ENCODE measurements at places on chromosomes 5 and 9.
A peak's percentile ranks its signal among the peaks of the same experiment; 100 is the strongest.

DNA sequence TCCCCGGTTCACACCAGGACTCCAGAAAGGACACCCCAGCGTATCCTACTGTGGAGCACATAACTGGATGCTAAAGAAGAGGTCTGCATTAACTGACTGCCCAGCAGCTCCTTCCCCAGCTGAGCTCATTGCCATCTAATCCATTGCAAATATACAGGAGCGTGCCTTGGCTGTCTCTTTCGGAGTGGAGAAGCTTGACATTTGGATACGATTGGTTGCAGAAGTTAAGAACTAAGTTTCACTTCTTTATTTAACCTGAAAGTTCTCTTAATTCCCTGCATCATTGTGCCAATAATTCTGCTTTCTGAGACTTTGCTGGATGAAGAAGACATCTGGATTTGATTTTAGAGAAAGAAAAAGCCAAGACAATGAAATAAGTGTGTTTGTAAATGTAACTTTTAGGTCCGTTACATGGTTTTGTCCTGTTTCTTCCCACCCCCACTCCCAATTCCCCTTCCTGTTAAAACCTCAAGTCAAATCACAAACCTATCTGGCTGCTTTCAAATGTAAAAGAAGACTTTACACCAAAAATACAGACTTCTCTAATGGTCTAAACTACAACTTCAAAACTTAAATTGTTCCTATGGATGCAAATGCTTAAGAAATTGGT is 33.9 kb downstream of the TAS2R1 start:
- DNase-seq, result no peak

DNA sequence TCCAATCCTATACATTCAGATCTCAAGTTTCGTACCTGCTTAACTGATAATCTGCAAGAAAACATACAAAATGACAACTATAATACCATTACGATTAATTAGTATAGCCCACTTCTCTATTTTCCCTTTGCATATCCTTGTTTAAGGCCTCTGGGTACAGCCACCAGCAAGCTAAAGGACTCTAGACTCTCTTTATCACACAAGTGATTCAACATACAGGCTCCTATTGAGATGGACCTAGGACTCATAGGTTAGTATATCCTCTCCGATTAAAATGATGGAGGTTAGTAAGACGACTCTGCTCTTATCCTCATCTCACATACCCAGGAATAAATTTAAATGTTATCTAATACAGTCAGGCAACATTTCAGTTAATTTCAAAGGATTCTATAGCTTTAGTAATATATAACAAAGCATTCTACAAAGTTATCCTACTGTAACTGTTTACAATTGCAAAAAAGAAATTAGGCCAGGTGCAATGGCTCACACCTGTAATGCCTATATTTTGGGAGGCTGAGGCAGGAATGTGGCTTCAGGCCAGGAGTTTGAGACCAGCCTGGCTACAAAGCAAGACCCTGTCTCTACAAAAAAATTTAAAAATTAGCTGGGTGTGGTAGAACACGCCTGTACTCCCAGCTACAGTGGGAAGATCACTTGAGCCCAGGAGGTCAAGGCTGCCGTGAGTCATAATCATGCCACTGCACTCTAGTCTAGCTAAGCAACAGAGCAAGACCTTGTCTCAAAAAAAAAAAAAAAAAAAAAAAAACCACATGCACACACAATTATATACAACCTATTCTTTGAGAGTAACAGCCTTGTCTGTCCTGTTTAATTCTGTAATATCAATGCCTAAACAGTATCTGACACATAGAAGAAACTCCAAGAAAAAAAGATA is 15.4 kb downstream of the HAUS6 start:
- DNase-seq, result no peak

DNA sequence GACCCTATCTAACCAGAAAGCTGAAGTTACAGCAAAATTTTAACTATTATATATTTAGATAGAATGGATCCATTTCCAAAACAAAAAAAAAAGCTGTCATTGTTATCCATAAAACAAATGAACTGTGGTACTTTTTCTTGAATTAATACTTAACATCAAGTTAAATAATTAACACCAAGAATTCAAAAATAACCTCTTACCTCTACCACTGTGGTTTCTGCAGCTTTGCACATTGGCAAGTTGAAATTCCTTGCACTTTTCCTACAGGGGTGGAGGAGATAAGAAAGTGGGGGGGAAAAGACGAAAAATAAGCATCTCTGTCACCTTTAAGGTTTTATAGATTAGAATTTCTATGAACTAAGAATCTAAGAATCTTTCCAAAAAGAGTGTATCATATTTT is 30.0 kb downstream of the OXCT1 start:
- no peak for DNase-seq

GRCh38 chr5:9776525-9776924 is 146.4 kb upstream of the TAS2R1 start:
- DNase-seq, result no peak

DNA sequence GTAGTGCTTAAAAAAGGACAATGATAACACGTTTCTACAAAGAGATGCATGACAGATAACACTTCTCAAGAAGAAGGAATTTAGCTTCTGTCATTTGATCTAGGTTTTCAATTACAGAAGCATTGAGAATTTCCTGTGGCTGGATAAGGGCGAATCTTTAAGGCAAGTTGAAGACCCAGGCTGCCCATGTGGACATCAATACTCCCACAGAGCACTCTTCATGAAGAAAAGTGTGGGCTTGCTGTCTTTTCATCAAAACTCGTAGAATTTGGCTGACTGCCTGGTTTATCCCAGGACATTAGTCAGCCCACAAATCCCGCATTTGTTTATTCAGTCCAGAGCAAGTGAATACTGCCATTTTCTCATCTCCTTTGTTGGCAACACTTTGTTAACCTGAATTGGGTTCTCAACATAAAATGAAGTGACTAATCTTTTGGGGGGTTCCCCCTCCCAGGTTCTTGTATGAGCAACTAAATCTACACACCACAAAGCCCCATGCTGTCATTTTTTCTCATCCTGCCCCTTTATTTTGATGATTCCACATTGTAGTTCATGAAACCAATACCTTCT is 43.4 kb upstream of the CDKN2B start:
- peak; percentile 97 for DNase-seq

DNA sequence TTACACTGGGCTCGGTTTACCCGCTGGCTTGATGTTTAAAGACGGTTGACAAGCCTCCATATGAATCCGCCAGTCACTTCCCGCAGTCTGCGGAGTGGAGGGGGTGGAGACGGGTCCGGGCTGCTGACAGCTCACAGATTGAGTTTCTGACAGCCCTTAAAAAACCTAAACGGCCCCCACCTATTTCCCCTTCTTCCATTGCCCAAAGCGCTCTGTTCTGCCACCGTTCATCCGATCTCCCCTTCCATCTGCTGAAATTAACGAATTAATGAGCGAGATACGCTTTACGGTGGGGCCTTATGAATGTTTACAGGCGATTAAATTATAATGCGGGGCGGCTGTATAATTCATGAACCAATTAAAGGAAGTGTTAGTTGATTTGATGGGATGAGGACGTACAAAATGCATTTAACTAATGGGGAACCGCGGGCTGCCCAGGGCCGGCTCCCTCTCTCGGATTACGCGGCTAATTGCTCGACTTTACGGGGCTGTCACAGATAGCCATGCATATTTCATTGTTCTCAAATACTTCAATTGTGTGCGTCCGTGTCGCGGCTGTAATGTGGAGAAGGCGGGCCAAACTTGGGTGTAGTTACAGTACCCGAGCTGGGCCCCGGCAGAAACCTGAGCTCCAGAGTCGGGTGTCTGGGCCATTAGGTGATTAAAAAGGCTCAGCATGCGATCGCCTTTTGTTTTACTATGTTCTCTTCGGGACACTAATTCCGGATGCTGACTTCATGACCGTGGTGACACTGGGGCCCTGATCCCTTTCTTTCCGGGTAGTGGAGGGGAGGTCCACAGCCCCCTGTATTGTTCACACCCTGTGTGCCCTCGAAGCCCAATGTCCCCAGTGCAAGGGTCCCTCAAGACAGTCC is 74.9 kb downstream of the GTF3C4 start:
- DNase-seq, result no peak

DNA sequence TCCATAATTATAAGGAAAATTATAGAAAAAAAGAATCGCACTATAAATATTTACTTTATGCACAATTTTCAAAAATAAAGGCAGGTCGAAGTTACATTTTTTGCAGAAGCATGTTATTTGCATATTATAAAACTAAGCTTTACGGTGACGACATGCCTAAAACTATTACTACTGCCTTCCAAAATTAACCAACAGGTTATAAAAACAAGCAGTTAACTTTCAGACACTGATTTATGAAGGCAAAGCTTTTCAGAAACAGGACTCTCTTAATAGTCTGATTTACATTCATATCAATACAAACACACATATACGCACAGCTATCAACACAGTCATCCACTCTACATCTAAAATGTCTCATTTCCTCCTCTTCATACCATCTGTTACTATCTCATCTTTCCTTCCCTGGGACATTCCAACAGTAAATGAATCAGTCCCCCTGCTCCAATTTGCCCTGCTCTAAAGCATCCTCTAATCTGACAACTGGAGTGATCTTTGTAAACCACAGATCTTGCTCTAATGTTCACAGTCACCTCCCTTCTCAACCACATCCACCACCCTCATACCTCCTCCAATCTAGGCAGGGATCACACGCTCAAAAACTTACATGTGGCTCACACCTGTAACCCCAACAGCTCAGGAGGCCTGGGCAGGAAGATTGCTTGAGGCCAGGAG is 21.6 kb downstream of the FBXW11 start:
- DNase-seq, result peak; percentile 91

DNA sequence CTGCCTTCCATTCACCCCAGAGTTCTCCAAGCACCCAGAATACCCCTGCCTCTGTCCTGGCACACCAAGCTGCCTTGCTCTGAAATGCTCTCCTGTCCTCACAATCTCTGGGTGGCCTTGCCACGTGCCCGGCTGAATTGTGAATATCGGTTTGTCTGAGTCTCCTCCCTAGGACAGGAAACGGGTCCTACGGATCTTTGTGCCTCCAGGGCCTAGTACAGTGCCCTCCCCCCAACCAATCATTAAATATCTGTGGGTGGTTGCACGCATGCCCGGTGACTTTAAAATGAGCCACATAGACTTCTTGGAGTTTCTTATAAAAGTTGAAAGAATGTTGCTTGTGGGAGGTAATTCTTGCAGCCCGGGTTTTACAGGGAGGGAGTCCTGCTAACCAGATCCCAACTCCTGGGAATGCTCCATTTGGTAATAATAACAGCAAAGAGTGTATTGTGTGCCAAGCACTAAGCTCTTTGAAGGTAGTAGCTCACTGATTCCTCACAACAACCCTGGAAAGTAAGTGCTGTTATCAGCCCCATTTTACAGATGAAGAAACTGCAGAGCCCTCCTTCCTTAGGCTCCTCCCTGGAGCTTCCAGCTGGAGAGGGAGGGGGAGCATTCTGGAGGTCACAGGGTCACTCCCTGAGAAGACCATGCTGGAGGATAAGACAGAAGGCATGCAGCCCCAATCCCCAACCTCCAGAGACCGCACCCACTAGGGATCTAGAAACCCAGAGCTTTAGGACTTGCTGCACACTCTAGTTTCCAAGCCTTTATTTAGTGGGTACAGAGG is 23.4 kb downstream of the URM1 start:
- DNase-seq, result no peak

DNA sequence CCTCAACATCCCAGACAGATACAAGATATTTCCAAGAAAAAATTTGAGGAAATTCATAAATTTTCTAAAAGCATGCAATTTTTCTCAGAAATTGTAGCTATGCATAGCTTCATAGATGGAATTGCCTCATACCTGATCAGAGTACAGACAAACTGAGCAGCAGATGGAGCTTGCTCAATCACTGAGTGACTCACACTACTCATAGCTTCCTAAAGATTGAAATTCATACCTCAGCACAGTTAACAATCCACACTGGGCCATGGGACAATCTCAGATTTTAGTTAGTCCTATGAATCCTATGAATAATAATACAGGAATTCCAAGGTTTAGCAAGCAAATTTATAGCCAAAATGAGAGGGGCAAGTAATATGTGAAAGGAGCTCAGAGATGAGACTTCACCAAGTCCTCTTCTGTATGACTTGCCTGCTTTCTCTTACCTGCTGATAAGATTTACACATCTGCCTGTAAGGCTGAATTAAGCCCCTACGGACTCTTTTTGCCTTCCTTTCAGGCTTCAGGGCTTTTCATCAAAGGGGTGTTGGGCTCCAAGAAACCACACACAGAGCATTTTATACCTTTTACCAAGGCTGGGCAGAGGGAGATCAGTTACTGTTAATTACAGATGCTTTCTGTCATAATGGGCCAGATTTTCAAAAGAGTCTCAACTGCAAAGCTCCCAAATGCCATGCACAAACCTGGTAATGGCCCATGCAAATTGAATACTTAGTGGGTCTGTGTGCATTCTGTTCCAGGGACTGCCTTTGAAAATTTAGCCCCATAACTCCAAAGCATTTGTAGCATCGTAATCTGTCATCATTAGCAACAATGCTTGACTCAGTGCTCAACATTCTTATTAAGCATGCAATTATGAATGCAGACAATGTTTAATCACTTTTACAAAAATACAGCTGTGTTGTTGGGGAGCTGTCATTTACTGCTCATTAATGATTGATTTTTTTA is 439.3 kb downstream of the DTWD2 start:
- DNase-seq, result peak; percentile 82

GRCh38 chr5:140037012-140037411 is 6.1 kb downstream of the NRG2 start:
- no peak for DNase-seq

DNA sequence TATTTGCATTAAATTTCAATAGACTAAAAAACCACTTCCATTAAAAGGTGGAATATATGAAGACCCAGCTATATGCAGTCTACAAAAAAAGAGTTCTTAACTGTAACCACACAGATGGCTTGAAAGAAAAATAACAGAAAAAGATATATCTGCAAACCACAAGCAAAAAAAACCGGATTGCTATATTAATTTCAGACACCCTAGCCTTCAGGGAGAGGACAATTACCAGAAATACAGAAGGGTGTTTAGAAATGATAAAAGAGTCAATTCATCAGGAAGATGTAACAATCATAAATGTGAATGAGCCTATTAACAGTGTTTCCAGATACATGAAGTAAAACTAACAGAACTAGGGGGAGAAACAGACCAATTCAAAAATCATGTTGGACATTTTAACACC is 56.9 kb upstream of the SMIM23 start:
- DNase-seq, result no peak

GRCh38 chr5:73370640-73371583 is 77.7 kb downstream of the FOXD1 start:
- peak; percentile 100 for DNase-seq

DNA sequence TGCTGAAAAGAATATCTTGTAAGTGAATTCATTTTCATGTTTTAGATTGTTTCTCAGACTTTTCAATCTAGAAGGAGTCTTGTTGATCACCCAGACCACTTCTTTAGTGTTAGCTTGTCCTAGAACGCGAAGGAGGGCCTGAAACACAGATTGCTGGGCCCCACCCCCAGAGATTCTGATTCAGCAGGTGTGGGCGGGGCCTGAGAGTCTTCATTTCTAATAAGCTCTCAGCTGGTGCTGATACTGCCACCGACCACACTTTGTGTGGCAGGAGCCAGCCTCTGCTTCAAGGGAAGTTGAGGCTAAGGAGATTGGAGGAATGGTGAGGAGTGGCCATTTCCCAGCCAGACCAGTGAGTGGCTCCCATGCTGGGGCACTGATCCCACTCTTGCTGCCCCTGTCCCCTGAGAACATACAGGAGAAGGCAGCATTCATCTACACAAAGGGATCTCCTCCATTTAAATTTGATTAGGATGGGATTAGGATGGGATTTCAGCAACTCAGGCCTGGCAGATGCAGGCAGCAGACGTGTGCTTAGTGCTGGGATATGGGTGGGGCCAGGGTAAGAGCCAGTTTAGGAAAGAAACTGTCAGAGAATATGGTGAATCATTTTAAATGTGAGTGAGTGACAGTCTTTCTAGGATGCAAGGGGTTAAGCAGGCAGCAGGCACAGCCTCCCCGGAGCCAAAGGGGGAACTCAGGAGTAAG is 35.9 kb downstream of the ZNF618 start:
- DNase-seq, result no peak
